ENCODE measurements at places on chromosomes 11 and 22.

- no peak for DNase-seq
These were observed 632.6 kb upstream of the KIRREL3 start for GRCh38 chr11:127632976-127633680.

DNA sequence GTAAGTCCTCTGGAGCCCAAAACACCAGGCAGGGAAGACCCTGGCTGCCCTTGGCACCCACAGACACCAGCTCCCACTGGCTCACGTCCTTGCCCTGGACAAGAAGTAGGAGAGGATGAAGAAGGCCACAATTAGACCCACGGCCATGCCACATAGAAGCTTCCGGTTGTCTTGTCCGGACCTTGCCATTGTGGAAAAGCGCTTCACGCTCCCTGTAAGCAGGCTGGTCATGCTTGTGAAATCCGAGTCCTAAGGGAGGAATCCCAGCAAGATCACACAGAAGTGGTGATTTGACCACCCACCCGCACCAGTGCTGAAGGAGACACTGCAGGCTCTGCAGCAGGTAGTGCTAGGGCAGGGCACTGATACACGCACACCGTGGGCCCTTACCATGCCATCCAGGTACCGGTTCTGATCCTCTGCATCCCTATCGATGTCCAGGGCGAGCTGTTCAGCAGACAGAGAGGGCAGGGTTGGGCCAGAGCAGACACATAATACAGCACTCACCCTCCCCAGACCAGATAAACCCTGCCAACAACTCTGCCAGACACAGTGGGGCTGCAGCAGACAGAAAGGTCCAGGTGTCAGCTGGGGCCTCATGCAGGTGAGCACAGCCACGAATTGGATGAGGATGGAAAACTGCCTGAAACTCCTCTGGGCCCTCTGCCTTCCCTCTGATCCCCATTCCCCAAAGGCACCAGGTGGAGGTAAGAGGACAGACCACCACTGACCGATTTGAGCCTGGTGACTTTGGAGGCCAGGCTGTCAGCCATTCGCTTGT, 1.8 kb downstream of the BET1L start:
- no peak for DNase-seq

DNA sequence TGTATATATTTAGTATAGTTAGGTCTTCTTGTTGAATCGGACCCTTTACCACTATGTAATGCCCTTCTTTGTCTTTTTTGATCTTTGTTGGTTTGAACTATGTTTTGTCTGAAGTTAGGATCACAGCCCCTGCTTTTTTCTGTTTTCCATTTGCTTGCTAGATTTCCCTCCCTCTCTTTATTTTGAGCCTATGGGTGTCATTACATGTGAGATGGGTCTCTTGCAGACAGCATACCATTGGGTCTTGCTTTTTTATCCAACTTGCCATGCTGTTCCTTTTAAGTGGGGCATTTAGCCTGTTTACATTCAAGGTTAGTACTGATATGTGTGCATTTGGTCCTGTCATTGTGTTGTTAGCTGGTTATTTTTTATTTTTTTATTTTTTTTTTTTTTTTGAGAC, 224.6 kb downstream of the INSC start:
- no peak for DNase-seq

DNA sequence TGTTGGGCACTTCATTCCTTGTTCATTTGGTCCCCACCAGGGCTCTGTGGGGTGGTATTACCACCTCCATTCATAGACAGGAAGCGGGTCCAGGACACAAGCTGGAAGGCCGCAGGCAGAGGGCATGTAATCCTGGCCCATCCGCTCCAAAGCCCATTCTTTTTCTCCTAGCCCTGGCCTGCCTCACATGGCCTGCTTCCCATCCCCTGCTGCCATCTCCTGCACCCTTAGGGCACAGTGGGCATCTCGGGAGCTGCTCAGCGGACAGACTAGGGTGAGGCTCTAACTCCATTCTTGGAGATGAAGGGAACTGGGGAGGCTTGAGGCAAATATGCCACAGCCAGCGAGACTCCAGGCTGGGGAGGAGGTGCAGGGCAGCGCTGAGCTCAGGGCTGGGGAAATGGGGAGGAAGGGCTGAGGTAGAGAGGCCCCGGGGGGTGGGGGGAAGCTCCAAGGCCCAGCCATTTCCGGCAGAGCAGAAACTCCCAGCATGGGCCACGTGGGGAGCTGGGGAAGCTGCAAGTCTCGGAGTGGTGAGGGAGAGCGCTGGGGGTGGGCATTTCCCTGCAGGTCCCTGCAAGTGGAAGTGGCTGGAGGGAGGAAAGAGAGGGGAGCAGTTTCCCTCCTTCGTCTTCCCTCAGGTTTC, 14.3 kb upstream of the BCL9L start:
- peak; percentile 72 for DNase-seq

GRCh38 chr11:134355656-134356055, 23.9 kb downstream of the GLB1L2 start:
- no peak for DNase-seq

DNA sequence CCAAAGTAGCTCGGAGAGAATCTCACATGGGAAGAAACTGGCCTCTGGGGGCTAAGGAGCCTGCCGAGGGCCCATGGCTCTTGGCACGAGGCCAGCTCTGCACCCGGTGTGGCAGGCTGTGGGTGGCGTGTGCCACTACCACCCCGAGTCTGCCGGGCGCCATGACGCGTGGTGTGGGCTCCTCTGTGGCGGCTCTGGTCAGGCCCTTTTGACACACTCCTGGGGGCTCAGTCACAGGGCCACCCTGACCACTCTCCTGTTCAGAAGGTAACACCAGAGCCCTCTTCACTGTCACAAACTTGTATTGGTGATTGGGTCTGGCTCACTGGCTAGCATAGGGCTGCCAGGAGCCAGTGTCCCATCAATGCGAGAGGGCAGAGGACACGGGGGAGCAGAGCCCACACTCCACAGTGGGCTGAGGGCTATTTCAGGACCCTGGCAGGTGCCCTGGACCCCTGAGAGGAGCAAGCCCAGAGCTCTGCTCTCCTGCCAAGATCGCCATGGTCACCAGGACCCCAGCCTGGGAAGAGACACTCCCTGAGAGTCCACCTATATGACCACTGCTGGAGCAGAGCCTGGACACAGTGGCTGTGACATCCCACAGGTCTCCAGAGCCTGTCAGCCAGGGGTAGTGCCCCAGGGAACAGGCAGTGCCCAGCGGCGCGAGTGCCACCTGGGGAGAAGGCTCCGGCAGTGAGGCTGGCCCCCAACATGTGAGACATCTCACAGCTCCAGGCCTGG, 8.6 kb upstream of the PPM1F start:
- no peak for DNase-seq

GRCh38 chr11:126114486-126115126, 51.9 kb upstream of the CDON start:
- no peak for DNase-seq

DNA sequence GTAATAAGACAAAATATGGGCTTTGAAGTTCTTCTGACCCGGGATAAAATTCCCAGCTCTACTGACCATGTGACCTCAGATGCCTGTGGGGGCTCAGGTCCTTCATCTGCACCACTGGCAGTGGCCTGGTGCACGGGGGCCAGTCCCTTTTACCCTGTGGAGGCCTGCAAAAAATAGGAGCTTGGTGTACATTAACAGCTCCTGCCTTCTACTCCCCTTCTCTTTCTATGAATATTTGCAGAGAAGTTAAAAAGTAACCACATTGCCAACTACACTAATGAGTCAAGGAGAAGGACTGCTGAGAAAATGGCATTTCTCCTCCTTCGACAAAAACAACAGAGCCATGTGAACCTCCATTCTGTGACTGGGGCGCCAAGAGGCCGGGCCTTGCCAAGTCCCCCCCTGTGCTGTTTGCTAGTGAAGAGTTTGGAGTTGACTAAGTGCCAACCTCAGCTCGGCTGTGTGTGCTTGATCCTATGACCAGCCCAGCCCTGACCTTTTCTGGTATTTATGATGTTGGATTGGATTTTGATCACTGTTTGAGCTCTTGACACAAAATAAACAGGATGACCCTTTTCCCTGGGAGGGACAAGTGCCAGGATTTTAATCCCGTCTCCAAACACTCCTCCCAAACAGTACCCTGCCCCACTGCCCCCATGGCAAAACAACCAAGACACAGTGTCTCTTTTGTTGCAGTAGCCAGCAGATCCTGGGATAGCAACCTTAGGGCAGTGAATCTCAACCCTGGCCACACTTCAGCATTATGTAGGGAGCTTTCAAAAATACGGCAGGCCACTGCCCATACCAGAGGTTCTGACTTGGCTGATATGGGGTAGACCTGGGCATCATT, 380.1 kb downstream of the LARGE1 start:
- DNase-seq, result no peak

DNA sequence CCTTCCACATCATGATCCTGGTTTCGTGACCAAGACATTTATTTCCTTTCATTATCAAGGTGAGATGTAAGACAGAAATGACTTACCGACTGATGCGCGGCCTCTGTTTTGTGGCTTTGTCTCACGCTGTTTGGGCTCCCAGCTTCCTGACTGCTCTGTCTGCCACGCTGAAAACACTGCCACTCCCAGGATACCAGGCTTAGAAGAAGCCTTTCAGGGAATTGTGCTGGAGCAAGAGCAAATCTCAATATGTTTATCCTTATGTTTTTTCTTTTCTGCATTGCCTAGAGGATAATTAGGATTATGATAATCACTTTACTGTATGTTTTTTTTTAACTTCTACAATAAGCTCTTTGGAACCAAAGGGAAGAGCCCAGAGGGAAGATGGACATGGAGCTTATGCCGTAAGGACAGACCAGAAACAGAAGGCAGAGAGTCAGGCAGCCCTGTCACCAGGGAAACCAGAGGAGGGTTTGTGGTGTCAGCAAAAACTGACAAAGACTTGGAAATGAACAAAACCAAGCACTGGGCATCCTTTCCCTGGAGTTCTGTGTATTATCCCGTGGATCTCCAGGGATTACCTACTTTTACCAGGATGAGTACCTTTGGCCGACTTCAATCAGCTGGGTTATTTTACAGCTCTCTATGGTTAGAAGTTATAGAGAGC, 68.2 kb upstream of the ISX start:
- no peak for DNase-seq

GRCh38 chr22:49432211-49432896, 395.3 kb downstream of the BRD1 start:
- DNase-seq, result no peak

DNA sequence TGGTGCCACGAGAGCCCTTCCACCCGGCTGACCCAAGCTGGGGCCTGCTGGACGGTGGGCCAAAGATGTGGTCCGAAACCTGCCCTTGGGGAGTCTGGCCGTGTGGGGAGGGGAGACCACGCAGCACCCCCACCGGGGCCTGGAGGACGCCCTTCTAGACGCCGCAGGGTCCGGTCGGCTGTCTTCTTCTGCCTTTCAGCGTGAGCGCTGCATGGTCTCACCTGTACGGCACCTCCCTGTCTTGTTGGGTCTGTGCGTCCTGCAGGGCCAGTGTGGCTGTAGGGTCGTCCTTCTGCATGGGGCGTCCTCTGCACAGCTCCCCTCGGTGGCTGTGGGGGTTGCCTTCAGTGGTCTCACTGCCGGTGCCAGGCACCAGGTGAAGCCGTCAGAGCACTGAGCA, 2.8 kb downstream of the BRSK2 start:
- no peak for DNase-seq

DNA sequence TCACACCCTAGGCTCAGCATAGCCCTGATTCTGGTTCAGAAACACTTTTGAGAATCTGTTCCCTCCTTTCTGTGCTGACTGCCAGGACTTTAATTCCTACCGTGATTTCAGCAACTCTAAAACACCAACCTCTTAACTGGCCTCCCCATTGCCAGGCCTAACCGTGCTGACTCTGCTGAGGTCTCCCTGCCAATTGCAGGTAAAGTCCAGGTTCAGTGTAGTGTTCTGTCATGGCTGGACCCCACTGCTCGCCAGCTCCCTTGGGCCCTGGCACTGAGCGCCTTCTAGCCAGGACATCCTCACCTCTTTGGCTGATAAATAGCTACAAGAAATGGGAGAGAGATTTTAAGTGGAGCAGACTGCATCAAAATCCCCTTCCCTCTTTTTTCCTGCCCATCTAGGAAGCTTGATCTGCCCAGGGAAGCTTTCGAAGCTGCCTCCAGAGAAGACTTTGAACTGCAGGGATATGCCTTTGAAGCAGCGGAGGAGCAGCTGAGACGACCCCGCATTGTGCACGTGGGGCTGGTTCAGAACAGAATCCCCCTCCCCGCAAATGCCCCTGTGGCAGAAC, 4.7 kb downstream of the UPB1 start:
- DNase-seq, result no peak

DNA sequence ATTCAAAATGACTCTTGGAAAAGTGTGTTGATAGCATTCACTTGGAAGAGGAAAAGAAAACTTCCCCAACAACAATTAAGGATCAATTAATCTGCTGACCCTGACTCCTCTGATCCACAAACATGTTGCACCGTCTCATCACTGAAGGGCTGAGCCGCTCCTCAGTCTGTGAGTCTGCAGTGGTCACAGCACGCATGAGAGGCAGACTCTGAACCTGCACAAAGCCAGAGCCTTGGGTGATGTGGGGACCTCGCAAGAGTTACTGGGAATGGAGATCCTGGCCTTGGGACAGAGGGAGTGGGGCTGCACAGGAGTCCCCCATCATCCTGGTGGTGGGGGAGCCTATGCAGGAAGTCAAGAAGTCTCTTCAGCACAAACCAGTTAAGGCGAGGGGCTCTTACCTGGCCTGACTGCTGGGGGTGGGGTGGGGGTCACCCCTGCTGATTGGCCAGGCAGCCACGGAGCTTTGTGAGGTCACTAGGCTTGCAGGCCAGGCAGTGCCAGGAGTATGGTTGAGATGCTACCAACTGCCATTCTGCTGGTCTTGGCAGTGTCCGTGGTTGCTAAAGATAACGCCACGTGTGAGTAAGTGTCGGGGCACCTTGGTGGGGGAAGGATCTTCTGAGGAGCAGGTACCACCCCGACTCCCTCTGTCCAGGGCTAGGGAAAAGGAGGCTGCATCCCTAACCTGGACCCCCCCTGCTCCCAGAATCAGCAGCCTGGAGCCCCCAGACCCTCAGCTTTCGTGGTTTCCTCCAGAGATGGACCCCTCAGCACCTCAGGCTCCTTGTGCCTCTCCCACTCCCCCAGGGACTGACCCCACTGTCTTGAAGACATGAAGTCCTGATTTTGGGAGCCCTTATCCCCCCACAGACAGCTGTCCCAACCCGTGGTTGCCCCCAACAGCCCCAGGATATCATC, at the start of gene ACR:
ACR (plus strand) TSS at position 477 of the 921 bp plus-strand sequence; CDS start at position 509, 32 bp downstream.
- no peak for DNase-seq

DNA sequence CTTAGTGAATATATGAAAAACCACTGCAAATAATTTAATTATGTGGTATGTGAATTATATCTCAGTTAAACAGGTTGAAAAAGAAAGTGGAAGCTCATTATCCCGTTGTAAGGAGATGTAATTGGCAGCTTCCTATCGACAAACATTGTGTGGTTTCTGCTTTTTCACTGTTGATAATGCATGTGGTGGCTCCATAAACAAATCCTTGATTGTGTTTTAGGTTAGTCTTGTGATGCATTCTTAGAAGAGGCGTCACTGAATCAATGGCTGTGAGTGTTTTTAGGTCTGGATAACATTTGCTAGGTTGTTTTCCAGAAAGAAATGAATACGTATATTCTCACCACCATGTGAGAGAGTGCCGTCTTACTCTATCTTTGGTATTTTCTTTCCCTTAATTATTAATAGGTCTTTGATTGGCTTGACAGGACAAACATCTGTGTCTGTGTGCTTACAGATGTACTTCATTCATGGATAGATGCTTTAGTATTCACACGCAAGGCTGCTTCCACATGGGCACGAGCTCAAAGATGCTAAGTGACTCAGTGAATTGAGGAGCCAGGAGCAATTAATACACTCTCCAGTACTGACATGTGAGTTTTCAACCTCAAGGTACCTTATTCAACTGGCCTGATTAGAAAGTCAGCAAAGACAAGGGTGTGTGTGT, 166.7 kb downstream of the TBC1D22A start:
- DNase-seq, result no peak
